ENCODE measurements at places on chromosomes 12 and 14.

DNA sequence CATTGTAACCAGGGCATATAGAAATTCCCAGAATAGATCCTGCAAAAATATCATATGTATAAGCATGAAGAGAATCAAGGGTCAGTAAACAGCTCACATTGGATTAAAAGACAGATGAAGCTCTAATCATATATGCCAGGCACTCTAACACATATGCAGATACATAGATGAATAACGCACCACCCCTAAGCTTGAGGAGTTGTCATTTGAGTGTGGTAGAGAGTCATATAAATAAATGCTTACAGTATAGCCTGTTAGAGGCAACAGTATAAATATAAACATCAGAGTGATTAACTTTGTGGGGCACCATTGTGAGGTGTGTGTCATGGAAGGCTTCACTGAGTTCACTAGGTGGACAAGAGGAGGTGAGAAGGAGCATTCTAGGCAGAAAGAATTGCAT is 346.7 kb upstream of the PRICKLE1 start:
- DNase-seq = no peak

- peak; percentile 74 for DNase-seq
These were observed 397.1 kb downstream of the NOVA1 start for GRCh38 chr14:26200687-26201086.

- no peak for DNase-seq
These were observed 153.3 kb downstream of the PRKCH start for GRCh38 chr14:61474701-61475100.

GRCh38 chr14:105476097-105476830 is 1.6 kb downstream of the CRIP2 start:
- no peak for DNase-seq

DNA sequence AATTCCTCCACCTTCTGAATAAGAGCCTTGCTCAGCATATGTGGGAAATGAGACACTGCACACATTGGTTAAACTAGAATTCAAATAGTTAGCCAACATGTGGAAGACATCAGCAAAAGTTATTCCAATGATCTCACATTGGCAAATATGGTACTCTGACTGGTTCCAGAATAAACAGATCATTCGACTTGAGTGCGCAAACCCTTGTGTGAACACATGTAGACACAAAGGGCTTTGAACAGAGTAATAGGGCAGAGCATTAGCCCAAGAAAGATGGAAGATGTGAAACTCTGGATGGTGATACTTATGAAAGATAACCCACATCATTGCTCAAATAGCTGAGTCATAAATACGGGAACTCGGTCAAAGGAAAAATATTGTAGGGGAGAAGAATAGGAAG is 1133.4 kb upstream of the SEL1L start:
- DNase-seq = peak; percentile 37

DNA sequence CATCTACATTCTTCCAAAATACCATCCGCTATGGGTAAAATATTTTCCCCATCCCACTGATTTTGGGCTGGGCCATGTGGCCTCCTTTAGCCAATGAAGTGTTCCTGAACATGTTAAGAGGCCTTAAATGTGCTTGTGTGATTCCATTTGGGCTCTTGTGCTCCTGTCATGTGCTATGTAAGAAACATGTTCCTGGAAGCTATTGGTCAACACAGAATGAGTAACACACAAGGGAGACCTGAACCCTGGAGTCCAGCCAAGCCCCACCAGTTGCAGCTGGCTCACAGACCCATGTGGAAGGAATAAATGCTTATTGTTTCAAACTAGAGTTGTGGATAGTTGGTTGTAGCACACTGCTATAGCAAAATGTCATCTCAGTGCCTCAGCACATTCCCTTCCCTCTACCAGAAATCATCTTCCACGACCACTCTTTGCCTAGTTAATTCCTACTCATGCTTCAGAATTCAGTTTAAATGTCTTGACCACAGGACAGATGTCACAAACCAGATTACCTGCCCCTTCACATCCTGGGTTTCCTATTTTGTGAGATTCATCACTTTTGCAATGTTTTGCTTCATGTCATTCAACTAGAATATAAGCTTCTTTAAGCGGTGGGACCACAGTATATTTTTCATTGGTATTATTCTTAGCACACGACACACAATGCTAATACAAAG is 217.3 kb upstream of the EEA1 start:
- no peak for DNase-seq

- no peak for DNase-seq
These were observed 1.9 kb upstream of the HOXC5 start for GRCh38 chr12:54030889-54031471.

DNA sequence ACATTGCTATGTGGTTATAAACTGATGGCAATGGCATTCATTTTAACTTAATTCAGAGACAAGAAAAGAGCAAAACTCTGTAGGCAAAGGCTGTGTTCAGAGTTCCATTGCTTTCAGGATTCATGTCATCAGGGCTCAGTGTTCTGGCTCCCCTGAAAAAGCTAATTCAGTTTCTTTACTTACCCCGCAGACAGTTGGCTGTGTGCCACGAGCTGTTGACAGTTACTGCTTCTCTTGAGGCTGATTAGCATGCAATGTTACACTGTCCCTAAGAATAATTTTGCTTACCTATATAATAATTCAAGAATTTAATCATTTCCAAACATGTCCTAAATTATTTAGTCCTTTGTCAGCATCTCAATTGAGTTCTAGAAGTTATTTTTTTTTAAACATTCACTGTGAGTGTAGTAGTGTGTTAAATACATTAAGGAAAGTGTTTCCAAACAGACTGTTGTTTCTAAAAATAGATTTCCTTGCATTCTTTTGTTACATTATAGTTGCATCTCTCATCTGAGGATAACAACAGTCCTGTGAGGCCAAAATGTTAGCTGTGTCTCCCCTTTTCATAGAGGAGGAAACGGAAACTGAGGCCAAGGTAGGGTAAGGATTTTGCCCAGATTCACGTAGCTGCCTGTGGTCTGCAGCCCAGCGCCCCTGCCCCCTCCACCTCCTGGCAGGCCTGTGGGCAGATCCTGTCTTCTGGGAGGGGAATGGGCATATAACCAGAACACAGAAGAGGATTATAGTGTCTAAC is 98.6 kb downstream of the PELI2 start:
- DNase-seq = peak; percentile 59

GRCh38 chr14:91399868-91400640 is 17.6 kb downstream of the CCDC88C start:
- DNase-seq = no peak

- DNase-seq = peak; percentile 50
These were observed 507 bp downstream of the SPTSSA start for GRCh38 chr14:34461334-34462131.

DNA sequence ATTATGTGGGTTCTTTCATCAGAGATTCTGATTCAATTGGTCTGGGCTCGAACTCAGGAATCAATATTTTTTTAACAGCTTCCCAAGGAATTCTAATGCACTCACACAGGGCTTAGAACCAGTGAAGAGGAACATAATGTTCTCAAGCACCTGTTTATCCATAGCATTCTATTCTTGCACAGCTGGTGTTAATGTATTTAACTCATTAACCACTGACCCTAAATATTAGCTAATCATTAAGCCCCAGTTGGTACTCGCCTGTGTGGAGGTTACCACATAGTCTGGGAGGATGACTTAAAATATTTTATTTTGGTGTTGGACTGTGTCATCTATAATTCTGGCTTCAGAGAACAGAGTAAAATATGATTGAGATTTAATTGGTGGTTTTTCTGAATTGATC is 45.3 kb downstream of the LRP6 start:
- DNase-seq = no peak

- peak; percentile 70 for DNase-seq
These were observed 325 bp upstream of the CLIP1 start for GRCh38 chr12:122422730-122423257.

DNA sequence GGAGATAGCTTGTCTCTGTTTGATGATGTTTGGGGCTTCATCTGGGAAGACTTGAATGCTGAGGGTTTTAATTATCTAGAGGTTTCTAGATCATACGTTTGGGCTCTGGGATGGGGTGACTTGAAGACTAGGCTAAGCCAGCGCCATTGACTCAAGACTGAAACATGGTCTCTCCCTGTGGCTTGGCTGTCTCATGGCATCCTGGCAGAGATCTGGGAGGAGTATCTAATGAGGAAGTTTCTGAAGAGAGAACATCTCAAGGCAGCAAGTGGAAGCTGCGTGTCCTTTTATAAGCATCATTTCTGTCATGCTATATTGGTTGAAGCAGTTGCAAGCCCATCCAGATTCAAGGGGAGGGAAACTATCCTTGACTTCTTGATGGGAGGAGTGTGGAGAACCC is 104.8 kb downstream of the UNC79 start:
- no peak for DNase-seq

DNA sequence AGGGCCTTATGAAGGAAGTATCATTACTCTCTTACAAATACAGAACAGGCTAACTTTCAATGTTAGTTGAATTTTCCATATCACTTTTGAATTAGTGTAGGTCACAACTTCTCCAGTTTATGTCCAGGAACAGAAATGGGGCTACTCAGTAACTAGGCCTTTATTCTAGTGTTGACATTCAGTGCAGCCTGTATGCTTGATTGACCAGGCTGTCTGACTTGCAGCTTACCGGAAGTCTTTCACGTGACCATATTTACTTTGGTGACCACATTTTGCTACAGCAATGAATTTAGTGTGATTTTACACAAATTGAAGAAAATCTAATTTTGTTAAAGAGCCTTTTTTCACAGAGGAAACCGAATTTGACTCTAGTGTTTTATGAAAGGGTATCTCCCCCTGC is 12.4 kb downstream of the MTERF2 start:
- DNase-seq = no peak

- DNase-seq = peak; percentile 89
These were observed 150.2 kb upstream of the CLEC14A start for GRCh38 chr14:38405851-38406635.

- no peak for DNase-seq
These were observed 15.7 kb upstream of the KCNA1 start for GRCh38 chr12:4894019-4894418.

- no peak for DNase-seq
These were observed 20.0 kb downstream of the TUNAR start for GRCh38 chr14:95896498-95897135.

GRCh38 chr12:125111403-125111802 is 46.2 kb downstream of the AACS start:
- no peak for DNase-seq

GRCh38 chr12:123571343-123571813 is 13.0 kb upstream of the TMED2 start:
- DNase-seq = peak; percentile 80

GRCh38 chr12:12741660-12742059 is 24.5 kb downstream of the CDKN1B start:
- no peak for DNase-seq

- no peak for DNase-seq
These were observed 114.2 kb downstream of the PDE3A start for GRCh38 chr12:20482491-20483054.

DNA sequence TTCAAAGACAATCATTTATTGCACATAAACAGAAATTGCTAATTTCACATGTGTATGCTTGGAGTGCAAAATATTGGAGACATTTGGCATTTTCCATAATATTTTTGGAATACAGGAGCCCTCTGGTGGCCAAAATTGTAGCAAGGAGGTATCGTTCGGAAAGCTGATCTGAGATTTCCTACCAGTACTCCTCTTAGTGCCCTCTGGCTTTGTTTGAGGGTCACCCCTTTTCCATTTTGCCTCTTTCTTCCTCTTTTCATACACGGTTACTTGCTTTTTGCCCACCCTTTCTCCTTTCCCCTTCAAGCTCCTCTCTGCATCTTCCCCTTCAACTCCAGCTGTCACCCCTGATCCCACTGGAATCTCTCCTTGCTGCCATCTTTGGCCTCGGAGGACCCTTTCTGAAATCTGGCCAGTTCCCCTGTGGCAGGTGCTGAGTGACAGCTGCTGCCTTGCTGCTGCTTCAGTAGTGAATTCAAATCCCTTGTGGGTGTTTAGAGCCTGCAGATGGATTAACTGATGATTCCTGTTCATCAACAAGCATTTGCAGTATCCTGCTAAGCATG is 164.6 kb upstream of the PARP11 start:
- peak; percentile 33 for DNase-seq

GRCh38 chr12:11684393-11684792 is 34.9 kb downstream of the ETV6 start:
- DNase-seq = peak; percentile 64

- DNase-seq = no peak
These were observed 4.0 kb upstream of the AVIL start for GRCh38 chr12:57822392-57823130.

DNA sequence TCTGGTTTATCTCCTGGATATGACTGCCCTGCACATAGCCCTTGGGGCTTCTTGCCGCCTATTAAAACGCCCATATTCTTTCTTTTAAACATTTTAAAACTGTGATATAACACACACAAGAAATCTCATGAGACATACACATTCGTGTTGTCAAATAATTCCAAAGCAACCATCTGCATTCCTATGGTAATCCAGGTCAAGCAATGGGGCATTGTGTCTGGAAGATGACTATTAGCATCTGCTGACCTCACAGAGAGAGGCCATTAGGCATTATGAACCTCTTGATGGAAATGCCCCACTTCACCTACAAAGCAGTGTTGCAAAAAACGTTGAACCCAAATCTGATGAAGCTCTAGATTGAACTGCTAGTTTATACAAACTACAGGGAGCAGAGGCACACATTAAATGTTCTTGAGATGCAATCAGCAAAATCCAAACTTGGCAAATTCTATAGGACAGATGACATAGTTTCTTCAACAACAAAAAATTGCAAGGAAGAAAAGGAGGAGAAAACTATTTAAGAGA is 513.8 kb upstream of the CCDC196 start:
- DNase-seq = peak; percentile 70

DNA sequence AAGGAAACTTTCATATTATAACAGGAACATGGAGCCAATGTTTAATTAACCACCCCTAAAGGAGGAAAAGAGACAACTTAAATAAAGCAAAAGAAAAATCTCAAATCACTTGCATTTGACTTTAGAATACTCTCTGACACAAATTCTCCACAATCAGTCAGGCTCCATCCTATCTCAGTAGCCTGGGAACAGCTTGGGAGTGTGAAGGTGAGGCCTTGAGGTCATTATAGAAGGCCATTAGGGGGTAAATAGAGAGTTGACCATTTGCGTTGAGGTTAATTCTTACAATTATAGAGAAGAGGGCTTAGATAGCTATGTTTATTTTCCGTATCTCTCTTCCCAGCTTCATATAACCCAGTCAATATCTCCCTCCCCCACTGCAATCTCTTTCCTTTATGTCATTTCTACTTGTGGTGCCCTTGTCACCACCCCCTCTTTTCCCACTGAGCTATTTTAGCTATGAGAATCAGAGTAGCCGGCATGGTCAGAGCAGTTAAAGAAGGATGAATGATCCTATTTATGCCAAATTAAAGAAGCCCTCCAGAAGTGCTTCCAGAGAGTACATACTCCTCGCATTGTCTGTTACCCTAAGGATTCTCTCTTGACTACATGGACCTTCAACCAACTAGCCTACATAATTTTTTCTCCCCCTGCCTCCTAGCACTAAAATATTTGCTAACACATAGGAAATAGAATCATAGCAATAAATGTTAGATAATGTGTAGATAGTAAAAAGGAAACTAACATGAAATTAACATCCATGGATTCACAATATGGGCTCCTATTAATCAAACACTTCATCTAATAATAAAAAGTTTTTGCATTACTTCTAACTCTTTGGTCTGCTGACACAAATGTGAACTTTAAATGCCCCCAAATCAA is 135.2 kb upstream of the KRR1 start:
- DNase-seq = peak; percentile 45
